ENCODE measurements at places on chromosomes 6 and 20.

- no peak for DNase-seq
Measured at GRCh38 chr20:43448748-43449535, 8.8 kb upstream of the SRSF6 start.

DNA sequence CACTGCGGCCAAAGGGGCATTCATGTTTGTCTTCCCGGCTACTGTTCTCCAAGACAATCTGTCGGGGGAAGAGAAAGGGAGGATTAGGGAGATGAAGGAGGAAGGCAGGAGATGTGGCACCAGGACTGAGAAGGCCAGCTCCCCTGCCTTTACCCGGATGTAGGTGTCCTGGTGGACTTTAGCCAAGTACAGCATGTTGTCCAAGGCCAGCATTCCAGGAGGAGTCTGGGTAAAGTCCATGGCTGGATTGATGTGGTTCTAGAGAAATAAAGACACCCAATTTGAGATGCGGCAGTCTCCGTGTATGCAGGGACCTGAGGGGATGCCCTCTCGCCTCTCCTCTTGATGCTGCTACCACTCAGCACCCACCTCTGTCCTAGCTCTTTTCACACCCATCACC is 32.0 kb downstream of the ELMO2 start:
- no peak for DNase-seq

DNA sequence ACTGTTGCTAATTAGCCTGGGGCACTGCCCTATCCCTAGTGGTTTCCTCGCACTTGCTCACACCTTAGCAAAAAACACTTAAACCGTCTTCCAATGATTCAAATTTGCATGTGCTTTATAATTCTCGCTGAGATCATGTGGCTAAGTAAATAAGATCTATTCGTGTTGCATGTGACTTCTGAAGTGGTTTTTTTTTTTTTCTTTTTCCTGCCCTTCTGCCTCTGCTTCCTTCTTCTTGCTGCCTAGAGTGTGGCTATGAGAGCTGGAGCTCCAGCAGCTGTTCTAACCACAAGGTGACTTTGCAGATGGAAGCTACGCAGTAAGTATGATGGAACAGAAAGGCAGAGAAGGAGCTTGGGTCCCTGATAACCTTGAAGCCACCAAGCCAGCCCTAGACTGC is 36.5 kb downstream of the SULF2 start:
- no peak for DNase-seq

DNA sequence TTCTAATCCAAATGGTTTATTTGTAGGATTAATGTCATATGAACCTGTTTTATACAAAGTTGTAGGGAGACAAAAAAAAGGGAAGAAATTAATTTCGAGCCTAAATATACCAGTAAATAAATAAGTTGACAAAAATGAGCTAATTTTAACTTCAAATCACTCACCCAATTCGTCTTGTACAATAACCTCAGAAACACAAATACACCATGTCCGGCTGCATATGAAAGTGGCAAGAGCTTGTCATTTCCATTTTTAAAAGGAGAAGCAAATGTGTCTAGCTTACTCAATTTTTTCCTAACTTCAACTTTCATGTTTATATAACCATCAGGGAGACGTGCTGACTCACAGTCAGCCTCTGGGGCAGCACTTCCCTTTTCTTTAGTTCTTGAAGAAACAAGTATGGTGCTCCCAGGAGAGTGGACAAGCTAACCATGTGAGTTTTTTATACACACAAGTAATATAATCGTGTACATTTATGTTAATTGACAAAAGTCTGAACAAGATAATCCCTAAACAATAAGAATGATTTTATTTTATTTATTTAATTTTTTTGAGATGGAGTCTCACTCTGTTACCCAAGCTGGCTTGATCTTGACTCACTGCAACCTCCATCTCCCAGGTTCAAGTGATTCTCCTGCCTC is 55.5 kb upstream of the SGK1 start:
- DNase-seq = no peak

- no peak for DNase-seq
Measured at GRCh38 chr20:59425572-59425971, 125.2 kb downstream of the EDN3 start.

GRCh38 chr6:161211380-161212035 is 62.4 kb downstream of the AGPAT4 start:
- DNase-seq = no peak

DNA sequence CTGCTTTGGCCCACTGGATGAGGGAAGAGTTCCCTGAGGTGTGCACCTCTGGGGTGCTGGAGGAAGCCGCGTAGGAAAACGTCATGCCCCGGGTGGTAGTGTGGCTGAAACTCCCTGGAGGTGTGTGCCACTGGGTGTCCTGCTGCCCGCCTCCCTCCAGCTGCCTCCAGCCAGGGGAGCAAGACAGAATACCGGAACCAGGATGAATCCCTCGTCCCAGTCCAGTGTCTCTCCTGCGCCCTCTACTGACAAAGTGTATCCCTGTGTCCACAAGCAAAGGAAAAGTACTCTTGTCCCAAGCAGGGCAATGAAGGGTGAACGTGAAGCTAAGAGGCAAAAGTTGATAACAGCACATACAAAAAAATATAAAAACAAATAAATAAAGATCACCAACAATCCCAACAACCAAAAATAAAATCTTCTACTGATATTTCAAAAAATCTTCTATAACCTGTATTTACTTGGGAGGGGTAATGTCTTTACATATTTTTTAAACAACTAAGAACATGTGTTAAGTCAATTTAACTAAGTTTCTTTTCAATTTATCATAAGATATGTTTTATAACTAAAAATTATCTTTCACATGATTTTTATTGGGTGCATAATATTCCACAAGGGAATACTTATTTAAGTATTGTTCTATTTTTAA is 437.6 kb downstream of the MAFB start:
- DNase-seq = no peak

GRCh38 chr20:5602346-5602745 is 147.9 kb upstream of the SHLD1 start:
- no peak for DNase-seq

DNA sequence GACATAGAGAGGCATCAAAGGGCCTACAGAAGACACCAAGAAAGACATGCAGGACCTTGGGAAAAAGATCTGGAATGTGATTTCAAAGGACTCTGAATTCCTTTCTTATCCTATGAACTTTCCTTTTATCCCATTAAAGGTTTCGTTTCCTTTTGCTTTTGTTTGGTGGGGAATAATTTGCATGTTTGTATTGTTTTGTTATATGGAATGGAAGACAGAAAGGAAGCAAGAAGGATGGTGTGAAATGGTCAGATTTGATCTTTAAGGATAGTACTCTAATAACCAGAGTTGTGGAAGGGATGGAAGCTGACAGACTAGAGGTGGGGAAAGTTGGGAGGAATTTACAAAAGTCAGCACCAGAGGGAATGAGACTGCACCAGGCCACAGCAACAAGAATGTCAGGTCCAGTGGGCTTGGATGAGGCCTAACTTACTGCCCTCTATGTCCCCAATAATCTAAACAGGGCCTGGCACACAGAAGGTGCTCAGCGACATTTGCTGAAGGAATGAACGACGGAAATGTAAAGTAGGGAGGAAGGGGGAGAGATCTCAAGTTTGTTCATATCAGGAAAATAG is 173.7 kb downstream of the FOXA2 start:
- no peak for DNase-seq

GRCh38 chr6:12350644-12351170 is 60.5 kb downstream of the EDN1 start:
- DNase-seq = no peak

All from stimulated activated CD4-positive, alpha-beta T cell treated with anti-CD3 and anti-CD28 coated beads, Interleukin-1b, Interleukin-23, amount 100 ng/mL, for 1 hour (primary cell).